Effector memory CD4-positive, alpha-beta T cell (primary cell): ENCODE measurements at places on chromosomes 7 and 10.

GRCh38 chr10:121438333-121438732, 159.9 kb downstream of the FGFR2 start:
- no peaks in the 10 kb centered on the region for H3K27me3 ChIP-seq
- no peaks in the 10 kb centered on the region for H3K36me3 ChIP-seq
- no peak for DNase-seq
- no peak overlapping the region for H3K4me3 ChIP-seq
- H3K27ac ChIP-seq: no peak overlapping the region
- H3K4me1 ChIP-seq: no peaks in the 10 kb centered on the region

GRCh38 chr7:29299086-29299485, 104.5 kb downstream of the CHN2 start:
- no peak for DNase-seq
- no peaks in the 10 kb centered on the region for H3K27me3 ChIP-seq

DNA sequence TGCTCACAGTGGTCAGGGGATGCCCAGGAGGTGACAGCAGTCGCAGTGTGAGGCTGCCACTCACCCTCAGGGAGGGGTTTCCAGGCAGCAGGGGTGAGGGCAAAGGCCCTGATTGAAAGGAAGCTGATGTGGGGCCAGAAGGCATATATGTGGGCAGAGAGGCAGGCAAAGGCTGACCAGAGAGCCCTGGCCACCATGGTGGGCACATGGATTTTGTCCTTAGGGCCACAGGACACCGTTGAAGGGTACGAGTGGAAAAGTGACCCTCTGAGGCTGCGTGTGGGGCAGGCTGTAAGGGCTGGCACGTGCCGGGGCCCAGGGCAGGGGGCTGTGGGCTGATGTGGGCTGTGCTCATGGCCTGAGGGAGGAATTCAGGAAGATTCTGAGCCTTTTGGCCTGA, 57.5 kb upstream of the ZNF32 start:
- no peaks in the 10 kb centered on the region for H3K27me3 ChIP-seq
- no peak overlapping the region for H3K27ac ChIP-seq
- H3K4me3 ChIP-seq: no peak overlapping the region
- no peak for DNase-seq
- no peaks in the 10 kb centered on the region for H3K36me3 ChIP-seq
- no peaks in the 10 kb centered on the region for H3K4me1 ChIP-seq

GRCh38 chr10:87818505-87819288, 671 bp upstream of the ATAD1 start:
- H3K27me3 ChIP-seq: no peaks in the 10 kb centered on the region
- DNase-seq: peak; percentile 46
- H3K4me3 ChIP-seq: peak overlapping the region; percentile 67
- H3K4me1 ChIP-seq: peaks cover 8% of the 10 kb centered on the region

DNA sequence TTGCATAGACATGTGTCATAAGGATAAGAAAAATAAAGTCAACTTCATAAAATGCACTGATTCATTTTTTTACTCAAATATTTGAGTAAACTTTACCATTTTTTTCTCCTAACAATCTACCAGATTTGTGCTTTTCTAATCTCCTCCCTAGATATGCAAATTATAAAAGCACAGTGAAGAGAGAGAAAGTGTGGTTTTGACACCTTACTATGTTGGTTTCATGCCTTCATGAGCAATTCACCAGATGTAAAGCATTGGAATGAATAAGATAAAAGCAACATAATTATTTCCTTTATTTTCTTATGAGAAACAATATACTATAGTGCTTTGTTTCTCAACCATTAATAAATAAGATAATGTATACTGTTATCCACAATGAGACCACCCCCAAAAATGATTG, 432.5 kb upstream of the PCDH15 start:
- H3K36me3 ChIP-seq: no peaks in the 10 kb centered on the region
- no peak for DNase-seq
- no peak overlapping the region for H3K27ac ChIP-seq
- no peaks in the 10 kb centered on the region for H3K4me1 ChIP-seq
- no peaks in the 10 kb centered on the region for H3K27me3 ChIP-seq
- no peak overlapping the region for H3K4me3 ChIP-seq

DNA sequence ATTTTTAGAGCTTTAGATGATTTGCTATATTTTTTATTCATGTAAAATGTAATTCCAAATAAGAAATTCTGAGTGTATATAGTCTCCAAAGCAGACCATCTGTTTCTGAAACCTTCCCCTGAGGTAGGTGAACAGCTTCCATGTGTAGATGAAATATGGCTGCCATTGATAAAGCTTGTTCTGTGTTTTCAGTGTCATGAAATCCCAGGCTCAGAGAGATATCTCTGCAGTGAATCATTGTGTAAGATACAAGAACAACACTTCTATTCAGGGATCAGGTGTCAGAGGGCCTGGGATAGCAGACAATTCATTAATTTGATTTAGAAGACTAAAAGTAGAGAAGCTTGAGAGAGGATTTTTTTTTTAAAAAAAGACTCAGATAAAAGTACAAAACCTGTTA, 29.1 kb downstream of the ACTA2 start:
- no peak for DNase-seq
- no peak overlapping the region for H3K27ac ChIP-seq
- no peak overlapping the region for H3K4me3 ChIP-seq
- H3K27me3 ChIP-seq: no peaks in the 10 kb centered on the region

DNA sequence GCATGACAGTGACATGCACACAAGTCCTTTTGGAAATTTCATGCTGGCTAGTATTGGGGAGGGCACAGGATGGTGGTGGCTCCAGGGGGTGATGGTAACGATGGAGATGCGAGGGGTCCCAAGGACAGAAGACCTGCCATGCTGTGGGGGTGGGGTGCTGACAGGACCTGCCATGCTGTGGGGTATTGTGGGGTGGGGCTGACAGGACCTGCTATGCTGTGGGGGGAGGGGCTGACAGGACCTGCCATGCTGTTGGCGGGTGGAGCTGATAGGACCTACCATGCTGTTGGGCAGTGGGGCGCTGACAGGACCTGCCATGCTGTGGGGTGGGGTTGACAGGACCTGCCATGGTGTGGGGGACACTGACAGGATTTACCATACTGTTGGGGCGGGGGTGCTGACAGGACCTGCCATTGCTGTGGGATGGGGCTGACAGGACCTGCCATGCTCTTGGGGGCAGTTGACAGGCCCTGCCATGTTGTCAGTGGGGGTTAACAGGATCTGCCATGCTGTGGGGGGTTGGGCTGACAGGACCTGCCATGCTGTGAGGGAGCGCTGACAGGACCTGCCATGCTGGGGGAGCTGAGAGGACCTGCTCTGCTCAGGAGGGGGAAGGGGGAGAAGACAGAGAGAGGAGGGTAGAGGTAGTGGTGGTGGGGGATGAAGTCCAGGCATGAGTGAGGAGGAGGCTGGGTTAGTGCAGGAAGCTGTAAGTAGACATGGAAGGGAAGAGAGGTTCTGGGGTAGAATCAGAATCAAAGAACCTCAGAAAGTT, 36.2 kb upstream of the RET start:
- no peak for DNase-seq
- no peaks in the 10 kb centered on the region for H3K27me3 ChIP-seq
- no peaks in the 10 kb centered on the region for H3K4me1 ChIP-seq
- H3K4me3 ChIP-seq: no peak overlapping the region

- no peaks in the 10 kb centered on the region for H3K27me3 ChIP-seq
- H3K4me3 ChIP-seq: no peak overlapping the region
- DNase-seq: no peak
- no peak overlapping the region for H3K27ac ChIP-seq
- H3K4me1 ChIP-seq: no peaks in the 10 kb centered on the region
- H3K36me3 ChIP-seq: no peaks in the 10 kb centered on the region
Observed at GRCh38 chr10:61135276-61135721, 191.3 kb upstream of the RHOBTB1 start.

DNA sequence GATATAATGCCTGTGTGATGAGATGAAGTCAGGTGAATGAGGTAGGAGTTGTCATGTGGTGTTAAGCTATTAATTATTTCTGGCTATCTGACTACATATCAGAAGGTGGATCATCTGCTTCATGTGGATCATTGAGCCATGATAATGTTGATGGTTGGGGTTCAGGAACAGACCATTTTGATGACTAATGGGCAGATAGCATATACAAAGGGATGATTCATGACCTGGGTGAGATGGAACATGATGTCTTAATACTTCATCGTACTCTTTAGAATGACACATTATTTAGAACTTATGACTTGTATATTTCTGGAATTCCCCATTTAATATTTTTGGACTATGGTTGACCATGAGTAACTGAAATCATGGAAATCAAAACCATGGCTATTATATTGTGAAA, 155.1 kb downstream of the OR13A1 start:
- no peaks in the 10 kb centered on the region for H3K27me3 ChIP-seq
- H3K27ac ChIP-seq: no peak overlapping the region
- H3K4me3 ChIP-seq: no peak overlapping the region
- DNase-seq: no peak
- H3K36me3 ChIP-seq: no peaks in the 10 kb centered on the region

DNA sequence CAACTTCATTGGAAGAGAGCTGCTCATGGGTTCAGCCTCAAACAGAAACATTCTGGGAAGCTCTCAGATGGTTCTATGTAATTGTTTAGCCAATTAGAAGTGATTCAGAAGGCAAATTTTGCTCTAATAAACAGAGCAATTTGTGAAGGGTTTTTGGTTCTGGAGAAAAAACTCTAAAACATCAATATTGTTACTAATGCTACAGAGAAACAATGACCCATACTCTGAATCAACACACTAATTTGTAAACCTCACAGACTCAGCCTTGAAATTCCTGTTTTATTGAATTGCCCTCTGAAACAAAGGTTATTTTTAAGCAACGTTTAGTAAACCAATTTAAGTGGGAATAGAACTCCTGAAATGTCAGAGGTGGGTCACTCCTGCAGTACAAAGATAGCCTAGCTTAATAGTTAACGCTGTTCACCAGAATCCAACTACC, 171.6 kb upstream of the SVIL start:
- no peak for DNase-seq
- H3K27ac ChIP-seq: no peak overlapping the region
- H3K36me3 ChIP-seq: no peaks in the 10 kb centered on the region
- no peaks in the 10 kb centered on the region for H3K4me1 ChIP-seq
- H3K27me3 ChIP-seq: no peaks in the 10 kb centered on the region
- H3K4me3 ChIP-seq: no peak overlapping the region

GRCh38 chr7:1572111-1572822, 2.4 kb upstream of the PSMG3 start:
- H3K27me3 ChIP-seq: no peaks in the 10 kb centered on the region
- H3K36me3 ChIP-seq: peaks cover 5% of the 10 kb centered on the region
- no peak overlapping the region for H3K27ac ChIP-seq

- peaks cover 18% of the 10 kb centered on the region for H3K4me1 ChIP-seq
- no peaks in the 10 kb centered on the region for H3K36me3 ChIP-seq
- no peak overlapping the region for H3K27ac ChIP-seq
- no peaks in the 10 kb centered on the region for H3K27me3 ChIP-seq
- no peak overlapping the region for H3K4me3 ChIP-seq
Observed at GRCh38 chr7:112937651-112938415, 147.6 kb upstream of the TMEM168 start.

DNA sequence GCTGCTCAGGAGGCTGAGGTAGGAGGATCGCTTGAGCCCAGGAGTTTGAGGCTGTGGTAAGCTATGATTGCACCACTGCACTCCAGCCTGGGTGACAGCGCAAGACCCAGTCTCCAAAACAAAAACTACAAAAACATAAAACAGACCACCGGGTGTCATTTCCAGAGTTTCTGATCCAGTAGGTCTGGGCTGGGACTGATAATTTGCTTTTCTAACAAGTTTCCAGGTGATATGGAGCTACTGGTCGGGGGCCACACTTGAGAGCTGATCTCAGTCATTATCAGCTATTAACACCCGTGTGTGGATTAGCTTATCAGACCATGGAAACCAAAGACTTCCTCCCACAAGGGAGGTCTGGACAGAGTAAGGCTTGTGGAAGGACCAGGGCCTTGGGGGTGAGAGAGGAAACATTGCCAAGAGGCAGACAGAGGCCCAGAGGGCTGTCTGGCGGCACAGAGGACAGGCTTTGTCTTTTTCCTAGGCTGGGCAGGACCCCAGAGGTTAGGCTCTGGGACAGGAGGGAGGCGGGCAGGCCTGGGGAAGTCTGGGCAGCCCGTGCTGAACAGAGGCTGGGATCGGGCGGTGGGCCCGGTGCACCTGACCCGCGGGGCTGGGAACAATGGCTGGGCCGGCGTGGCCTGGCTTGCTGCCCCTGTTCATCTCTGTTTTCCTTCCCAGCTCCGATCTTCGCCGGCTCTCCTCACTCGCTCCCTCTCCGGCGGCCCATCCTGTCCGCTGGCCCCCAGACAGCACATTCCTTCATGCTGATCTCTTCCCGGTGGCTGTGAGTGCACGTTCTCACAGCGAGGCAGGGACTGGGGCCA, 25.2 kb downstream of the TMEM270 start:
- H3K4me3 ChIP-seq: no peak overlapping the region
- DNase-seq: no peak
- H3K36me3 ChIP-seq: no peaks in the 10 kb centered on the region
- no peaks in the 10 kb centered on the region for H3K27me3 ChIP-seq
- no peaks in the 10 kb centered on the region for H3K4me1 ChIP-seq

GRCh38 chr10:132145002-132145401, 41.7 kb upstream of the DPYSL4 start:
- no peak overlapping the region for H3K27ac ChIP-seq
- H3K4me1 ChIP-seq: no peaks in the 10 kb centered on the region
- no peaks in the 10 kb centered on the region for H3K27me3 ChIP-seq
- H3K4me3 ChIP-seq: no peak overlapping the region

- no peaks in the 10 kb centered on the region for H3K36me3 ChIP-seq
- no peak overlapping the region for H3K27ac ChIP-seq
- no peaks in the 10 kb centered on the region for H3K4me1 ChIP-seq
- peaks cover 3% of the 10 kb centered on the region for H3K27me3 ChIP-seq
- DNase-seq: no peak
- H3K4me3 ChIP-seq: no peak overlapping the region
Observed at GRCh38 chr7:88311675-88312036, 5.0 kb upstream of the STEAP4 start.

DNA sequence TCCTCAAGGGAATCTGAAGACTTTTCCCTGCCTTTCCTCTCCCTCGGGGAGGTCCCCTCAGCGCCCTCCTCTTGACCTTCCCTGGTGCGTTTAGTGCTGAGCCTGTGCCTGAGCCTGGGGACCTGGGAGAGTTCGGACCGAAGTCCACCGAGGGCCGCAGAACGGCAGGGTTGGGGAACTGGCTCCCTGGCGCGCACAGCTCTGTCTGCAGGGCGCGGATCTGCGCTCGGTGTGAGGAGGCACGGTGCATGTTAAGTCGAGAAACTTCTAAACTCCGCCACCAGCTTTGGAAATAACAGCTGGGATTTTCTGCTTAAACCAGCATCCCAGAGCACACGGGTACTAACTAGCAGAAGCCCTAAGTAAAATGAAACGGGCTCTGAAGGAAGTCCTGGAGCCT, 44.2 kb upstream of the SLC29A4 start:
- H3K4me3 ChIP-seq: no peak overlapping the region
- no peaks in the 10 kb centered on the region for H3K36me3 ChIP-seq
- no peaks in the 10 kb centered on the region for H3K27me3 ChIP-seq
- no peak for DNase-seq
- H3K27ac ChIP-seq: no peak overlapping the region
- peaks cover 11% of the 10 kb centered on the region for H3K4me1 ChIP-seq
